H1 (cell line): ENCODE measurements at places on chromosomes 11 and 22.

DNA sequence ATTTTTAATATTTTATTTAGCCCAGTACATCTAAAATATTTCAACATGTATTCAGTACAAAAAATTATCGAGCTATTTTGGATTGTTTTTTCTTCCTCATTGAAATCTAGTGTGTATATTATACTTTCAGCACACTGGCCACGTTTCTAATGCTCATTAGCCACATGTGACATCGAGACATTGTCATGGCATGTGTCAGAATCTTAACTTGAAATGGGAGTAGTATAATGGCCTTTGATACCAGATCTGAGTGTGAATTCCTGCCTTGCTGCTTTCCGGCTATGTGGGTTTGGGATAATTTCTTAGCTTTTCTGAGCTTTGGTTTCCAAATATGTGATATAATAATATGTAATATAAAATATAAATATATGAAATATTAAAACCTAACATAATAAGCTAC lies 54.3 kb downstream of the BCL2L13 start:
- DNase-seq, result no peak

- DNase-seq, result no peak
Measured at GRCh38 chr22:35842954-35843353, 125.3 kb downstream of the APOL5 start.

DNA sequence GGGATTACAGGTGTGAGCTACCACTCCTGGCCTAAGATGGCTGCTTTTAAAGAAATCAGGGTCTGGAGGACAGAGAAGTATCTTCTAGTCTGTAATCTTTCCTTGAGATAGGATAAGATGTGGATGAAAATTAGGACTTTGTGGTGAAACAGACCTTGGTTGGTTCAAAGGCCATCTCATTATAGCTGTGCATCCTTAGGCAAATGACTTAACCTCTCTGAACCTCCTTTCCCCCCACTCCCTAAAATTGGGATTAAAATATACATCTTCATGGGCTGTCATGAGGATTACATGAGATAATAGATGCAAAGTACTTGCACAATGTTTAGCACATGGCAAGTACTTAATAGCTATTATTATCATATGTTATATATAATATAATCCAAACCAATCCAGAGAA lies 10.8 kb upstream of the E2F8 start:
- DNase-seq, result no peak

GRCh38 chr11:120383518-120384155 lies 47.4 kb downstream of the ARHGEF12 start:
- no peak for DNase-seq

GRCh38 chr11:66242095-66242765 lies 26.2 kb upstream of the RAB1B start:
- no peak for DNase-seq

GRCh38 chr11:15667127-15667725 lies 552.5 kb downstream of the INSC start:
- DNase-seq, result no peak

DNA sequence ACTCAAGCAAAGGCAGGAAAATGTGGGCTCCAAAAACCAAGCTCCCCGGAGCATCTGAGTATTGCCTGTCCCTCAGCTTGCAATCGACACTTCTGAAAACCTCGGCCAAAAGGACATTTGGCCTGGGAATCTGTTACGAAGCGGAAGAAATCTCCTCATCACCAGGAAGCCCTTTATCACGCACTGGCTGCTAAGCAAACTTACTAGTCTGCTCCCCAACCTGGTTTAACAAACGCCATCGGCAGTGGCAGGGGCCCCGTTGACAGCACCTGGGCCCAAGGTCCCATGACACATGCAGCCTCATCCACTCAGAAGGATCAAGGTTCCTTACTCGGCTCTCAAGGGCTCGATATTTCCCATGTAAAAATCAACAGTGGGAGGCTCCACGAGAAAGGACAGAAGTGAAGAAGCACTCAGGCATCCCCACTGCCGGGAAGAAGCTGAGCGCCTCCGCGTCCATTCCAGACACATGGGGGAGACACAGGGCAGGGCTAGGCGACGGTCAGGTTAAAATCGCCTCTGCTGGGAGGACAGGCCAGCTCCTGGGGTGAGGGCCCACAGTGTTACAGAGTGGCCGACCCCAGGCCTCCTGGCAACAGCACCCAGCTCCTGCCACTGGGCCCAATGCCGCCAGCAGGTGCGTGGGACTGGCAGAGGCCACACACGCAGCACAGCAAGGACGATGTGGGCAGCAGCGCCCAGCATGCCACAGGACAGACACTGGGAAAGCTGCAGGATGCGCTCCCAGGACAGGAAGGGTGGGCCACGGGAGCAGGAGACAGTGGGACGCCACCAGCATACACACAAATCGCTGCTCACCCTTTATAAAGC lies 27.1 kb downstream of the BRD1 start:
- DNase-seq, result no peak

DNA sequence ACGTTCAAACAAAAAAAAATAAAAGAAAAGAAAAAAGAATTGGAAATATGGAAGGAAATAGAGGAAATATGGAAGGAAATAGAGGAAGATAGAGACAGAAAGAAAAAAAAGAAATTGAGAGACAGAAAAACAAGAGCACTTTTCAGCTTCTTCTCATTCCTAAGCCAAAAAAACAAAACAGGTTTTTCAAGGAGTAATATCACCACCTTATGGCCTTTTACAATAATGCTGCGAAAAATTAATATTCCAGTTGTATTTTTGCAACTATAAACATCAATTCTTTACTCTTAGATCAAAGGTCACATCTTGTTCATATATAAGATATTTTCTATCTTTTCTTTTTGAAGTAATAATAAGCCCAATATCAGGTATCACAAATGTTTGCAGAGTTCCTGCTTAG lies 328.3 kb downstream of the FAT3 start:
- DNase-seq, result no peak

GRCh38 chr11:103529181-103529684 lies 420.0 kb downstream of the DYNC2H1 start:
- no peak for DNase-seq
